ENCODE measurements at places on chromosomes 11 and 22.

- no peak for DNase-seq
Observed at GRCh38 chr11:23585416-23586104, 725.3 kb upstream of the CCDC179 start.

DNA sequence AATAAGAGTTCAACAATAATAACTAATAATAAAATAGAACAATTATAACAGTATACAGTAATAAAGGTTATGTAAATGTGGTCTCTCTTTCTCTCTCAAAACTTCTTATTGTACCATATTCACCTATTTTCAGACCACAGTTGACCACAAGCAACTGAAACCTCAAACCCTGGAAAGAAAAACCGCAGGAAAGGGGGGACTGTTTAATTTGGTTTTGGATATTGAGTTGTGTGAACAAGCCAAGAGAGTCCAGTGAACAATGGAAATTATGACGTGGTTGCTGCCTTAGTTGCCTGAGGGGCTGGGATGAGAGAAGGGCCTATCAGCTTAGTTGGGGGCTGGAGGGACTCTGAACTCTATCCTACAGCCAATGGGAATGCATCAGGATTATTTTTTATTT is 178.7 kb upstream of the POU2AF2 start:
- DNase-seq: no peak

DNA sequence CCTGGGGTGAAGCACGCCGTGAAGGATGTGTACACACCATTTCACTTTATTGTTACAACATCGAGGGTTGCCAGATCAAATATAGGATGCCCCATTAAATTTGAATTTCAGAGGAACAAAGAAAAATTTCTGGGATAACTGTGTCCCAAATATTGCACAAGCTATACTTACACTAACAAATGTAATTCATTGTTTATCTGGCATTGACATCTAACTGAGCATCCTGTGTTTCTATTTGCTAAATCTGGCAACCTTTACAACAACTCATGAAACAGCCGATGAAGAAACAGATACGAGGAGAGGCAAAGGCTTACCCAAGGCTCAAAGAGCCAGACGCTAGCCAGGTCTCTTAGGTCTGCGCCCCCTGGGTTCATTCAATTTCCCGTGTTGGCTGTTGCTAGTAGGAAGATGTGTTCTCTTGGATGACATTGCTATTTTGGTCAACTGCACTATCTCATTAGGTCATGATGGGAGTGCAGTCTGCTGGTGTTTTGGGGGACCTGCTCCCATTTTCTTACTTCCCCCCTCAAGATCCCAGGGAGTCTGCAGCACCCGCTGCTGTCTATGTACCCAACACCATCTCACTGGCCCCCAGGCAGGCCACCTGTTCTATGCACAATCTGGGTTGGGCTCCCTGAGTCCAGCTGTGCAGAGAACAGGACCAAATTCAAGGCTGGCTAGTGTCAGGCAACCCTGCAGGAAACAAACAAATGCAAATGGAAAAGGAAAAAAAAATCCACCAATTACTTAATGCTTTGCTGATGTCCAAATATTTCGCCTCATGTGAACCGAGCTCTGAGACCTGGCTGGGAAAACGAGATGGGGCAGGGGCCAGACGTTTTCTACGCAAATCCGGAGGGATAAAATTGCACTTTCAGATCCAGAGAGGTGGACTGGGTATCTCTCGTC is 560.9 kb downstream of the MIAT start:
- no peak for DNase-seq

- DNase-seq: no peak
Observed at GRCh38 chr22:20412474-20413216, 18.7 kb downstream of the ZNF74 start.

DNA sequence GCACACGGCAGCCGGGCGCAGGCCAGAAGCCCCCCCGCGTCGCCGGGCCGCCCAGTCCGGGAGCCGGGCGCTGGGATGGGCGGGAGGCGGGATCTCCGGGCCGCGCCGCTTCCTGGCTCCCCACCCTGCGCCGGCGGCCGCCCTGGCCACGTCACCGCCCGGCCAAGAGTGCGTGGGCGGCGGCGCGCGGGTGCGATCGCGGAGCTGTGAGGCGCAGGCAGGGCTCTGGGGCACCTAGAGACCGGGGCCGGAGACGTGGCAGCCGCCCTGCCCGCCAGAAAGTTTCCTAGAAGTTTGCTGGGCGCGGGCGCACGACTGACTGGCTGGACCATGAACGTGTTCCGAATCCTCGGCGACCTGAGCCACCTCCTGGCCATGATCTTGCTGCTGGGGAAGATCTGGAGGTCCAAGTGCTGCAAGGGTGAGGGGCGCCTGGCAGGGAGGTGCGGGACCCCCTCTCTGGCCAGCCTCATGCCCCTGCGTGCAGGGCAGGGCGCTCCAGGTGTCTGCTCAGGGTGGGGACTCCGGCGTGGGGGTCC is at the start of gene KDELR3:
KDELR3 (plus strand) TSS at position 193 of the 539 bp plus-strand sequence; CDS start at position 331, 138 bp downstream.
- peak; percentile 34 for DNase-seq

- no peak for DNase-seq
Observed at GRCh38 chr22:32322986-32323385, 34.7 kb upstream of the RFPL3 start.

DNA sequence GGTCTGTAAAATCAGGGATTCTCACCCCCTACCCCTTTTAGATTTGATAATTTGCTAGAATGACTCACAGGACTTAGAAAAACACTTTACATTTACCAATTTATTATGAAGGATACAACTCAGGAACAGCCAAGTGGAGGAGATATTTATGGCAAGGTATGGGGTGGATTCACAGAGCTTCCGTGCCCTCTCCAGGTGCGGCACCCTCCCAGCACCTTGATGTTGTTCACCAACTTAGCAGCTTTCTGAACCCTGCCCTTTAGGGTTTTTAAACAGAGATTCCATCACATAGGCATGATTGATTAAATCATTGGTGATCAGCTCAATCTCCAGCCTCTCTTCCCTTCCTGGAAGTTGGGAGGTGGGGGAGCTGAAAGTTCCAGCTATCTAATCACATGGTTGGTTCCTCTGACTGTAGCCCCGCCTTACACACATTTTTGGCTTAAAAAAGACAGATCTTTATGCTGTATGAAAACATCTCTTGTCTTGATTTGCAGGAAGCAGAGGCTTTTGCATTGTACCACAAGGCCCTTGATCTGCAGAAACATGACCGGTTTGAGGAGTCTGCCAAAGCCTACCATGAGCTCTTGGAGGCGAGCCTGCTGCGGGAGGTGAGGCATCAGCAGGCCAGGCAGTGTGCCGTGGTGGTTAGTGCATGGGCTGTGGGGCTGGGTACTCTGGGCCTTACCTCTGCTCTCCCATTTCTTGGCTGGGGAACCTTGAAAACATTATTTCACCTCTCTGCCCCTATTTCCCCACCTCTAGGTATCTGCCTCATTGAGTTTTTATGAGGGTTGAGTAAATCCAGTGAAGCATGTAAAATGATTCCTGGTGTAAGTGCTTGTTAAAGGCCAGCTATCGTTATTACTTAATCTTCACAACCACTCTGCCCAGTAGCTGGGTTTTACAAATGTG is 27.0 kb downstream of the CABIN1 start:
- peak; percentile 31 for DNase-seq
